ENCODE measurements at places on chromosomes 5 and 9.

DNA sequence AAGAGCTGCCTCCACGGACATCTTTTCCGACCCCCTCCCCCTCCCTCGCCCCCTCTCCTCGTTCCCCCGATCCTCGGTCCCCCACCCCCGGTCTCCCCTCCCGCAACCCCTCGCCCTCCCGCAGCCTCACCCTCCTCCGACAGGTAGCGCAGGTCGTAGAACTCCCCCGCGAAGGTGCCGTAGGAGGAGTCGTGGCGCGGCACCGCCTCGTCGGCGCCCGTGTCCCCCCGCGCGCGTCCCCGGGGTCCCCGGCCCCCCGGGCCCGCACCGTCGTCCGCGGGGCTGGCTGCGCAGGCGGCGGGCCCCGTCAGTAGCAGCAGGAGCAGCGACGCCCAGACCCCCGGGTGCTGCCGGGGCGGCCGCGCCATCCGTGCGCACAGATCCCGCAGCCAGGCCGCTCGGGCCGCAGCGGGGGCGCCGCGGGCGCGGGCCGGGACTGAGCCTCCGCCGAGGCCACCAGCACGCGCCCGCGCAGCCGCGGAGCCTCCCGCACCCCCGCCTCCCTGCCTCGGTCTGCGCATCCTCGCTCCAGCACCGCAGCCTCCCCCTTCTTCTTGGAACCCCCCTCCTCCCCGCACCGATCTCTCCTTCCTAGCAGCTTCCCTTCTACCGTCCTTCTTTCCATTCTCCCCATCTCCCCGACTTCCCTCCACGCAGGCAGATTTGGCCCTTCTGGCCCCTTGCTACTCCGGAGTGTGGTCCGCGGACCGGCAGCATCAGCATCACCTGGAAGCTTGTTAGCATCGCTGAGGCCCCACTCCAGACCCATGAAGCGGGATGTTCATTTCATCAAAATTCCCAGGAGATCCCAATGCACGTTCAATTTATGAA lies at the start of gene FRRS1L:
Gene FRRS1L, minus strand, starts transcription at position 479 of the 831 bp plus-strand sequence. Its CDS starts 111 bp downstream, at position 368.
- no peaks in the 10 kb centered on the region for H3K4me1 ChIP-seq
- H3K36me3 ChIP-seq: no peaks in the 10 kb centered on the region
- DNase-seq: no peak
- H3K27ac ChIP-seq: no peak within 1 kb of the TSS

DNA sequence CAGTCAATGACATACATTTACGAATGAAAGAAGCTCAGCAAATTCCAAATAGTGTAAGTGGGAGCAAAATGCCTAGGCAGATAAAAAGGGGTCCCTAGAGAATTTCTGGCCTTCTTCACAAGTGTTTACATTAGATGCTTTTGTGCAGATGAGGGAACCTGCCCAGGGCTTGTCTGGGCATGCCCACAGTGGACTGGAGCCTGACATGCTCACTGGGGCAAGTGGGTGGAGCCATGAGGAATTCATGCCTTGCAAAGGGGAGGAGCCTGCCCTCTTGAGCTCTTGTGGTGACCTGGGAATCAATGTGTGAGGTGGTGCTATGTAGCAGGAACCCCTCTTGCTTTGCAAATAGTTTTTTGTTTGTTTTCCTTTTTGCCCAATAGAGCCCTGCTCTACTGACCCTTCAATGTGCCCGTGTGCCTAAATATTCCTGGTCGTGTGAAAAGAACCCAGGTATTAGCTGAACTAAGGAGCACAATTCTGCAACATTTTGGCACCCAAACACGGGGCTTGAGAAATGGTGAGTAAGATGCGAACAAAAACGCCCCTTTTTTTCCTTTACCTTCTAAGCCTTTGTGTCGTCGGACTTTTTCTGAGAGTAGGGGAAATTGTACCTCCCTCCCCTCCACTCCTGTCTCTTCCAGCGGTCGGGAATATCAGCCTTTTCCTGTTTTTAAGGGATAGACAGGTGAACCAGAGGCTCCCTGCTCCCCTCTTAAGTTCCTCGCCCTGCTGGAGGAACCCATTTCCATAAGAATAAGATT lies 433.8 kb upstream of the CDH9 start:
- no peak overlapping the region for H3K27ac ChIP-seq
- no peaks in the 10 kb centered on the region for H3K36me3 ChIP-seq
- no peaks in the 10 kb centered on the region for H3K4me1 ChIP-seq
- H3K4me3 ChIP-seq: no peak overlapping the region
- no peak for DNase-seq

- no peak overlapping the region for H3K4me3 ChIP-seq
- no peak overlapping the region for H3K27ac ChIP-seq
- no peak for DNase-seq
Measured at GRCh38 chr5:75042522-75042921, 9.8 kb downstream of the GCNT4 start.

- no peaks in the 10 kb centered on the region for H3K36me3 ChIP-seq
- H3K4me1 ChIP-seq: peaks cover 70% of the 10 kb centered on the region
- H3K4me3 ChIP-seq: no peak overlapping the region
- H3K27me3 ChIP-seq: no peaks in the 10 kb centered on the region
- DNase-seq: no peak
- no peak overlapping the region for H3K27ac ChIP-seq
Measured at GRCh38 chr9:75451505-75451904, 363.2 kb downstream of the OSTF1 start.

- H3K4me3 ChIP-seq: no peak overlapping the region
- DNase-seq: no peak
- no peaks in the 10 kb centered on the region for H3K36me3 ChIP-seq
- no peaks in the 10 kb centered on the region for H3K27me3 ChIP-seq
- H3K27ac ChIP-seq: no peak overlapping the region
- no peaks in the 10 kb centered on the region for H3K4me1 ChIP-seq
Measured at GRCh38 chr5:97538912-97539311, 355.9 kb upstream of the RIOK2 start.

DNA sequence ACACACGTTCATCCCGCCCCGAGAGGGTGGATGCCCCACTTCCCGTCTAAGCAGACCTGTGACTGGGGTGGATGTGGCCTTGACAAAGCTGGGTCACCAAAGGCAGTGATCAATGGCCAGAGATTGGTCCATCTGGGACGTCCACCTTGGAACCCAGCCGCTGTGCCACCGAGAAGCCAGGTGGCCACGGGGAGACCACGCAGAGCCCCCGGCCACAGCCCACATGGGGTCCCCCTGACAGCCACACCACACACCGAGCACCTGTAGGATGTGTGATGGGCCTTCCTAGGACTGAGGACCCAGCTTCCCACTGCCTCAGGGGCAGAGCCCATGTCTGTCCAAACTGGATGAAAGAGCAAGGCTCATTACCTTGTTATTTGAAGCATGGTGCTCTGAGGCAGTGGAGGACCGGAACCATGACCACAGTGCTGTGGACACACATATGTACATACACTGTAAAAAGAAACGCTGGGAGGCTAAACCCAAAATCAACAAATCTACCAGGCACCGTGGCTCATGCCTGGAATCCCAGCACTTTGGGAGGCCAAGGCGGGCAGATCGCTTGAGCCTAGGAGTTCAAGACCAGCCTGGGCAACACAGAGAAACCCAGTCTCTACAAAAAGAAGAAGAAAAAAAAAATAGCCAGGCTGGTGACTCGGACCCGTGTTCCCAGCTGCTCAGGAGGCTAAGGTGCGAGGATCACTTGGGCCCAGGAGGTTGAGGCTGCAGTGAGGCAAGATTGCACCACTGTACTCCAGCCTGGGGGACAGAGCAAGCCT lies 50.1 kb downstream of the MRPL36 start:
- H3K27me3 ChIP-seq: no peaks in the 10 kb centered on the region
- no peak overlapping the region for H3K27ac ChIP-seq
- no peaks in the 10 kb centered on the region for H3K36me3 ChIP-seq
- H3K4me3 ChIP-seq: no peak overlapping the region
- no peaks in the 10 kb centered on the region for H3K4me1 ChIP-seq

GRCh38 chr9:133741716-133742115 lies 3.6 kb upstream of the SARDH start:
- no peaks in the 10 kb centered on the region for H3K27me3 ChIP-seq
- H3K27ac ChIP-seq: no peak overlapping the region
- H3K4me1 ChIP-seq: peaks cover 26% of the 10 kb centered on the region
- no peaks in the 10 kb centered on the region for H3K36me3 ChIP-seq

GRCh38 chr9:134742822-134743535 lies 101.4 kb downstream of the COL5A1 start:
- H3K36me3 ChIP-seq: peaks cover 98% of the 10 kb centered on the region
- no peaks in the 10 kb centered on the region for H3K4me1 ChIP-seq

DNA sequence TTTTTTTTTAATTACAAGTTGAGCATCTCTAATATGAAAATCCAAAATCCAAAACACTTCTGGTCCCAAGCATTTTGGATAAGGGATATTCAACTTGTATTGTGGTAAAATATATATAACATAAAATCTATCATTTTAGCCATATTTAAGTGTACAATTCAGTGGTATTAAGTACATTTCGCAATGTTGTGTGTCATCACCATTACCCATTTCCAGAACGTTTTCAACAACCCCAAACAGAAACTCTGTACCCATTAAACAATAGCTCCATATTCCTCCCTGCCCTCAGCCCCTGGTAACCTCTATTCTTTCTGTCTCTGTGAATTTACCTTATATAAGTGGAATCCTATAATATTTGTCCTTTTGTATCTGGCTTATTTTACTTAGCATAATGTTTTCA lies 24.9 kb downstream of the TICAM2 start:
- no peak overlapping the region for H3K4me3 ChIP-seq
- peaks cover 11% of the 10 kb centered on the region for H3K4me1 ChIP-seq
- H3K36me3 ChIP-seq: no peaks in the 10 kb centered on the region
- no peak overlapping the region for H3K27ac ChIP-seq

- H3K4me1 ChIP-seq: no peaks in the 10 kb centered on the region
- DNase-seq: no peak
- H3K27ac ChIP-seq: no peak overlapping the region
- H3K27me3 ChIP-seq: no peaks in the 10 kb centered on the region
- no peak overlapping the region for H3K4me3 ChIP-seq
- H3K36me3 ChIP-seq: no peaks in the 10 kb centered on the region
Measured at GRCh38 chr5:154179846-154180710, 10.5 kb upstream of the GALNT10 start.

DNA sequence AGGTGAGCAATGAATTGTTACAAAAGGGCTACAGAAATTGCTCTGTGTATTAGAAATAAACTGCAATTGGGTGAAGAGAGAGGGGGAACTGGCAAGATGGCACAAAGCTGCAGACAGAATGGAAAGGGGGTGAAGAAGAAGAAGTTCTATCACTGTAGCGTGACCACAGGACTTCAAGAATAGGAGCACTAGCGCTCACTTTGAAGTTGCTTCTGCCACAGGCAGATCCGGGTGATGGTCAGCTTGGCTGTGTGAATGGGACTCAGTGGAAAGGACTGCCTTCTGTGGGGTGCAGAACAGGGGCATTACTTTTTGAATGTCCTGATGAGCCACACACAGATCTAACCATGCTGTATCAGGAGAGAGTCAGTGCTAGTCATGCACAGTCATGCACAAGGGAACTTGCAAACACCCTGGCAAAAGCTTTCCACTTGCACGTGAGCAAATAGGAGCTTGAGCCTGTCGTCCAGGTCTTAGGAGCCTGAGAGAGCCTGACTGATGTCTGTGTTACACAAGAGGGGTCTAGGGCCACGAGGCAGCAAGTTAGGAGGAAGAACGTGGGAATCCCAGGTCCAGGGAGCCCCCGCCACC lies 16.3 kb downstream of the IL5 start:
- no peaks in the 10 kb centered on the region for H3K27me3 ChIP-seq
- no peak overlapping the region for H3K4me3 ChIP-seq
- no peaks in the 10 kb centered on the region for H3K4me1 ChIP-seq
- no peaks in the 10 kb centered on the region for H3K36me3 ChIP-seq

GRCh38 chr5:128216860-128217531 lies 133.4 kb downstream of the SLC12A2 start:
- no peaks in the 10 kb centered on the region for H3K4me1 ChIP-seq
- no peak overlapping the region for H3K27ac ChIP-seq
- DNase-seq: no peak
- no peaks in the 10 kb centered on the region for H3K27me3 ChIP-seq

DNA sequence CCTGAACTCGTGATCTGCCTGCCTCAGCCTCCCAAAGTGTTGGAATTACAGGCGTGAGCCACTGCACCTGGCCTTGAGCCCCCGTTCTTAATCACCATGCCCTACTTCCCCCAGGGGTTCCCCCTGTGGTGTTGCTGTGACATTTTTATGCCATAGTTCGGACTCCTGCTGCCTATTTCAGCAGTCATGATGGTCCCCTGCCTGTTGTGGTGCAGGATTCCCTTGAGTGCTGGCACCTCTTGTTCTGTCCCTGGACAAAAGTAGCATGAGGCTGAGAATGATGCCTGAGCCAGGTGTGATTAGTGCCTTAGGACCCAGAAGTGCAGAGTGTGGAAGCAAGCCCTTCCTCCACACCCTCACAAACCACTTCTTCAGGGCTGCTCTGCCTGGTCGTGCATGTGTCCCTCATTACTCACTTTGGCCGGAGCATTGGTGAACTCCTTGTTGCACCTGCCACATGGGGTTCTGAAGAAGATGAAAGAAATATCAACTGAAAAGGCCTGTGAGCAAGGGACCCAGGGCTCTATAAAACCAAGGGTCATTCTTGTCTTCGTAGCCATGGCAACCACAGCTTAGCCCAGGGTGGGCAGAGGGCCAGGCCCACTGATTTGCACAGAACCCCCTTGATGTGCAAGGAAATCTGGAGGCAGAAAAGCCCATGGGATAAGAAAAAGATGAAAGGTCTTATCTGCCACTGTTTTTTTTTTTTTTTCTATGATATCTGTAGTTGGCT lies 228.0 kb downstream of the NTRK2 start:
- no peaks in the 10 kb centered on the region for H3K4me1 ChIP-seq
- no peaks in the 10 kb centered on the region for H3K27me3 ChIP-seq
- no peaks in the 10 kb centered on the region for H3K36me3 ChIP-seq
- H3K4me3 ChIP-seq: no peak overlapping the region
- no peak for DNase-seq

- H3K27ac ChIP-seq: no peak overlapping the region
- no peaks in the 10 kb centered on the region for H3K4me1 ChIP-seq
- no peak for DNase-seq
- H3K36me3 ChIP-seq: no peaks in the 10 kb centered on the region
- no peak overlapping the region for H3K4me3 ChIP-seq
Measured at GRCh38 chr5:120228262-120229031, 235.7 kb upstream of the PRR16 start.

- H3K36me3 ChIP-seq: no peaks in the 10 kb centered on the region
- peak overlapping the region; percentile 78 for H3K27ac ChIP-seq
Measured at GRCh38 chr5:82349652-82350051, 71.5 kb upstream of the RPS23 start.

- no peak for DNase-seq
- no peak overlapping the region for H3K27ac ChIP-seq
- H3K27me3 ChIP-seq: no peaks in the 10 kb centered on the region
- H3K4me1 ChIP-seq: no peaks in the 10 kb centered on the region
- H3K4me3 ChIP-seq: no peak overlapping the region
Measured at GRCh38 chr9:13990331-13990730, 323.6 kb downstream of the NFIB start.

GRCh38 chr5:146731909-146732659 lies 146.5 kb downstream of the PPP2R2B start:
- no peaks in the 10 kb centered on the region for H3K36me3 ChIP-seq
- peaks cover 19% of the 10 kb centered on the region for H3K4me1 ChIP-seq
- no peak for DNase-seq
- H3K4me3 ChIP-seq: no peak overlapping the region

- no peak overlapping the region for H3K4me3 ChIP-seq
- H3K27me3 ChIP-seq: no peaks in the 10 kb centered on the region
- H3K36me3 ChIP-seq: no peaks in the 10 kb centered on the region
- H3K4me1 ChIP-seq: no peaks in the 10 kb centered on the region
- no peak overlapping the region for H3K27ac ChIP-seq
- no peak for DNase-seq
Measured at GRCh38 chr9:81578606-81579005, 110.7 kb downstream of the TLE1 start.

- H3K27me3 ChIP-seq: no peaks in the 10 kb centered on the region
- DNase-seq: no peak
- H3K4me1 ChIP-seq: peaks cover 23% of the 10 kb centered on the region
- H3K4me3 ChIP-seq: no peak overlapping the region
Measured at GRCh38 chr5:59487068-59487686, 406.3 kb downstream of the PDE4D start.

Data from tibial nerve (tissue), 4 donors.